Choroid plexus epithelial cell (primary cell): ENCODE measurements at places on chromosomes 12 and 14.

- no peak for DNase-seq
Observed at GRCh38 chr12:12582193-12582881, 19.7 kb upstream of the DUSP16 start.

GRCh38 chr14:37643701-37644100, 48.3 kb downstream of the TTC6 start:
- no peak for DNase-seq

GRCh38 chr14:93212432-93212831, 5.4 kb downstream of the UBR7 start:
- no peak for DNase-seq

GRCh38 chr12:109618082-109618481, 44.5 kb downstream of the MVK start:
- no peak for DNase-seq
